Muscle of back (tissue), 13 donors: ENCODE measurements at places on chromosomes 12 and 14. TPM values are rescaled to one million over a fixed set of nuclear protein-coding genes. Genes with fewer than 3 reads are reported as not detected.

- DNase-seq, result no peak
Measured at GRCh38 chr14:44979273-44979672, 17.3 kb downstream of the TOGARAM1 start.

DNA sequence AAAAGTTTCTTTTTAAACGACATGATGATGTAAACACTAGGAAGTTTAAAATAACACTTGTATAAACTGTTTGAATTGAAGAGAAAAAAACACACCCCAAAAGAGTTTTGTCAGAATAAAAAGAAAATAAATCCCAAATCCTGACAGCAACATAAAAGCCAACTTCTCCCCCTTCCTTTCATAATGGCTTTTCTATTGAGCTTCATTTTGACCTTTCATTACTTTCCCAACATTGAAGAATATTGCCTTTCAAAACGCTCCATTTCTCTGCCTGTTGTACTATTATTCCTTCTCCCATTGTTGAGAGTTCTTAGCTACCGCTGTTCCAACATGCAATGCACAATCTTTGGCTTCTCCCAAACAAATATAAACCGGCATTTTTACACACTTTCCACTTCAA, 448.5 kb downstream of the BCAT1 start:
- no peak for DNase-seq

DNA sequence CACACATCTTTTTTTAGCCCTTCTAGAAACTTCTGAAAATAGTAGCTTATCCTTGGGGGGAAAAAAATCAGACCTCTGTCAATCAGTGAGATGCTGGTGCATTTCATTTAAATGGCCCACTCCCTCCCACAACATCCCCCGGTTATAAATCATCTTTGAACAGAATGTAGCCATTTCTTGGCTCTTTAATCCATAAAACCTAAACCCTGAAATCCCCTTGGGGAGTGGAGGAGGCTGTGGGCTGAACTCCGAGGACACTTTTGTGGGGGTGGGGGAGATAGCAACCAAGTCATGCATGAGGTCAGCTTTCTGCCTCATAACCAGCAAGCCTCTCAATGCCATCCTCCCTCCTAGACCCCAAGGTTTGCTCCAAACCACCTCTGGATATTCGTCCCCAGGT, 21.0 kb downstream of the HRK start:
- DNase-seq, result no peak

SPIC gene
- polyA plus RNA-seq, result not detected

CATSPERB gene
- polyA plus RNA-seq, result 0.29 TPM

SPX gene
- polyA plus RNA-seq, result 28.8 TPM
